ENCODE measurements at places on chromosomes 12 and 14.
A peak's percentile ranks its signal among the peaks of the same experiment; 100 is the strongest.

DNA sequence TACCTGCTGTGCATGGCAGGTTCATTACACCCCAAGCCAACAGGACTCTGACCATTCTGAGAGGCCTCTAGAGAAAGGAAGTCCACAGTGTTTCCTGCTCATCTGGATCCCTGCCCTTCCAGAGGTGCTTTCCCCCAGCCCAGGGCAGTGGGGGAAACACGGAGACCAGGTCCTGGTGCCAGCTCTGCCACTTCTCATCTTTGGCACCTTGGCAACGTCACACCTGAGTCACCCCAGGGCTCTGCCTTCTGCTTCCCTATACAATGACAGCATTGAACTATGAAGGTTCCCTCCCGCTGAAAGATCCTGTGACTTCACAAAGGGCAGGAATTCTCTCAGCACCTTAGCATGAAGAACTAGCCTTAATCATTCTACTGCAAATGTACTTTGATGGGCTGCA lies 74.9 kb downstream of the ANO2 start:
- no peak for DNase-seq

GRCh38 chr12:117523971-117524370 lies 162.5 kb upstream of the NOS1 start:
- no peak for DNase-seq

DNA sequence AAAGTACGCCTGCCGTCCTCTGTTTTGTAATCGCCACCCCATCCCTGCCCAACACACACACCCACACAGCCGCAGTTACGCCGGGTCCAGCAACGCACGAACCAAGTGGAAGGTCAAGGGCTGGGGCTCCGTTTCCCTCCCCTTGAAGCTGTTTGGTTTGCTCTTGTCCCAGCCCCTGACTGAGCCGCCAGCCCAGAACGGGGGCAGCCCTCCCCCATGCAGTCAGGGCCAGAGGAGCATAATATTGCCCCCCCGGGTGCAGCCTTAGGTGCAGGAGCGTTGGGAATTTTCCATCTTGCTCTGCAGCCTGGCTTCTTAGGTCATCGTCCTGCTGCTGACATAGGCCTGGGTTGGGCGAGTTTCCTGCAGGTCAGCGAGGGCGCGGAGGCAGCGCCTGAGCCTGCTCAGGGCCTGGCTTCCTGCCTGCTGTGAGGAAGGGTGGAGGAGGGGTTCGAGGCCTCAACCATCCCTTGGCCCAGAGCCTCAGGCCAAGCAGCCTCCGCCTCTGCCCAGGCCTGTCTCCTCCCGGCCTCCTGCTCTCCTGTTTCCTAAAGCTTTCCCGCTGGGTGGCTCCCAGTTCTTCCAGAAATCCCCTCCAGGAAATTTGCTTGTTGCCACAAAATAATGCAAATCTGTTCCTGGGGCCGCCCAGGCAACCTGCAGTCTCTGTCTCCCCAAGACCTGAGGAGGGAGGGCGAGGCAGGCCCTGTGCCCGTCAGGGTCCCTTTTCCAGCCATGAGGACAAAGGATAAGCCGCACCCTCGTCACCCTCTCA lies 44.5 kb downstream of the PSMA6 start:
- DNase-seq: no peak

GRCh38 chr14:92135269-92135668 lies 13.5 kb downstream of the CPSF2 start:
- no peak for DNase-seq

DNA sequence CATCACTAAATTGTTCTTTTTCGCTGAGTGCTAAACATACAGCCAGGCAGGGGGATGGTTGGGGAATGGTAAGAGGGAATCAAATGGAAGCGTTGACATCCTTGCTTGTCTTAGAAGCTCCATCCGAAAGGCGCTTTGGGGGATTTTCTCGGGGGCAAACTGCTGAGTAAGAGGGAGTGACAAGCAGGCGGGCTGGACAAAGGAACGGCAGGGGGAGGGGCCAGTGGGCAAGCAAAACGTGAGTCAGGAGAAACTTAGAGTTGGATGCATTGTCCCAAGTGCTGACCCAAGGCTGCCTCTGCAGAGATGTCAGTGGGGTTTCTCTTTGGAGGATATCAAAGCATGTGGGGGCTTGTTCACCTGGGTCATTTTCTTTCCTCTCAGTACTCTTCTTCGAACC lies 480.5 kb downstream of the VRK1 start:
- DNase-seq: no peak

DNA sequence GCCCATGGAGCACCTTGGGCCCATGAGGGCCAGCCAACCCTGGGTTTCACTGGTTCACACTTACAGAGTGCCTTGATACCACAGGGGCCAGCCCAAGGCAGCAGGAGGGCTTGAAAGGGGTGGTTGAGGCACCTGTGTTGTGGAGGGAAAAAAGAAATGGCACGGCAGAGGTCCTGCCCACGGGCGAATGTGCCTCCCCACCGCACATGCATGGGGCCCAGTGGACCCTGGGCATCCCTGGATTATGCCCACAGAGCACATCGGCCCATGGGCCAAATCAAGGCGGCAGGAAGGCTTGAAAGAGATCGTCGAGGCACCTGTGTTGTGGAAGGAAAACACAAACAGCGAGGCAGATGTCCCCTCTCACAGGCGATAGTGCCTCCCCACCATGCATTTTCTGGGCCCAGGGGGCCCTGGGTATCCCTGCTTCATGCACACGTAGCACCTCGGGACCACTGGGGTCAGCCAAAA lies 378.1 kb downstream of the ALG10 start:
- no peak for DNase-seq

GRCh38 chr12:52794479-52795331 lies 1.2 kb downstream of the KRT3 start:
- DNase-seq: no peak

DNA sequence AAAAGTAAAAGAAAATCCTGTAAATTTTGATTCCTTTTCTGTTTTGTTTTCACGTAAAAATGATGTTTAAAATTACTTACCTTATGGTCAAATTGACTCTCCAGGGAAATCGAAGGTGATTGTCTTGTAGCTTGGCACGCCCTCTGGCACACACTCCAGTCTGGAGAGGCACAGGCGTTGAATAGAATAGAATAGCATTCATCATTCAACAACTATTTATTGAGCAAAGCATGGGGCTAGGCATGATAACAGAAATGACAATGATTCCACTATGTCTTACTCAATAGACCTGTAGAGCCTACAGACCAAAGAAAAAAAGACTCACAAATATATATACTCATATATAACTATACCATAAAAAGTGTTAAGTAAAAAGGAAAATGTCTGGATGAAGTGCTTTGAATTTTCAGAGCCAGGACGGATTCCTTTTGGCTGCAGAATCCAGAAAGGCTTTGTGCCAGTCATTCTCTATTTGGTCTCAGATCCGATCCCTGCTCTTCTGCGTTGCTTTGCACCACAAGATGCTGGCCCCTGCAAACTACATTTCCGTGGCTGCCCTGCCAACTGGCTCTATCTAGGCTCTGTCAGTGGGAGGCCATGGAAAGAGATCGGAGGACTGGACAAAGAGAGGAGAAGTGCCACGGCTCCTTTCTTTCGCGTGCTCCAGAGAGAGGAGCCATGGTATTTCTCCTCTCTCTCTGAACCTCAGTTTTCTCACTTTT lies 231.8 kb downstream of the CRADD start:
- DNase-seq: no peak

DNA sequence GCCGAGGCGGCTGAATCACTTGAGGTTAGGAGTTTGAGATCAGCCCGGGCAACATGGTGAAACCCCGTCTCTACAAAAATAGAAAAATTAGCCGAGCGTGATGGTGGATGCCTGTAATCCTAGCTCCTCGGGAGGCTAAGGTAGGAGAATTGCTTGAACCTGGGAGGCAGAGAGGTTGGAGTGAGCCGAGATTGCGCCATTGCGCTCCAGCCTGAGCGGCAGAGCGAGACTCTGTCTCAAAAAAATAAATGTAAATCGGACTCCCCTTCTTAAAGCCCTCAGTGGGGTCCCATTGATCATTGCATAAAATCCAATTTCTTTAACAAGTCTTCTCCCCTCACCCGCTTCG lies 908 bp downstream of the TDP1 start:
- DNase-seq: no peak

DNA sequence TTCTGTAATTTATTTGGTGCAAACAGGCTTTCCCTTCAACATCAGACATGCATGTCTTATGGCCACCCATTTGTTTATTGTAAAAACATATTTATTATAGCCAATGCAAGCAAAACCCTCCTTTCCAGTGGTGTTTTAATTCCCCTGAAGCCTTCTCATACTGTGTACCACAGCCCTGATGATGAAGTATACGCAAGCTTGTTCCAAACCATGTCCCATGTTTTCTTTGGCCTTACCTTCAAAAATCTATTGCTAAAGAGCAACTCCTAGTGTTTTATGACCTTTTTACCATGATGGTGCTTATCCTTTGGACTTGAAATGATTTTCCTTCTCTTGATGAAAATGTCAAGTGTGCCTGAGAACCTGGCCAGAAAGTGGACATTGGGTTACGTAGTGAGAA lies 85.9 kb upstream of the CCDC91 start:
- no peak for DNase-seq

DNA sequence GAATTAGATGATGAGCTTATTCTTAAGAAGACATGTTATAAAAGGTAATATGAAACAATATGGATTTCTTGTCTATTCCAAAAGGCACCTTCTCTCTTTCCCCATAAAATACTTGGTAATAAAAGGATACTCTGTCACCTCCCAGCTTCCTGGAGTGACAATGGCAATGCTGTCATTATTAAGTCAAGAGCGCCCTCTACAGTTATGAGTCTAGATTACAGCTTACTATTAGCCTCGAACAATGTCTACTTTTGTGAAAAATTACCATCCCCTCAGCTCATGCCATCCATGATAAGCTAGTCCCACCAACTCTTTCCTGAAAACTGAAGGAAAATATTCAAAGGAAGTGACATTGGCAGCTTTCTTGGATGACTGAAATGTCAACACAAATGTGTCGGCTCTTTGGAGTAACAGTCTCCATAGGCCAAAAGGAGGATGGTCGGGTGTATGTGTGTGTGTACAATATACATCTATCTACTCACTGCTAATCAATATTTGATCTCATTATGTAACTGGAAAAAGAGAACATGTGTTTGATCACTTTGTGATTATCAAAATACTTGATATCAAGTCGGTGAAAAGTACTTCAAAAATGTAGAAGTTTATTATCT lies 48.7 kb upstream of the CDKN3 start:
- DNase-seq: no peak

- no peak for DNase-seq
These were observed 114.2 kb upstream of the MDM1 start for GRCh38 chr12:68446384-68446783.

- DNase-seq: no peak
These were observed 211.2 kb downstream of the NUAK1 start for GRCh38 chr12:105927564-105927963.

DNA sequence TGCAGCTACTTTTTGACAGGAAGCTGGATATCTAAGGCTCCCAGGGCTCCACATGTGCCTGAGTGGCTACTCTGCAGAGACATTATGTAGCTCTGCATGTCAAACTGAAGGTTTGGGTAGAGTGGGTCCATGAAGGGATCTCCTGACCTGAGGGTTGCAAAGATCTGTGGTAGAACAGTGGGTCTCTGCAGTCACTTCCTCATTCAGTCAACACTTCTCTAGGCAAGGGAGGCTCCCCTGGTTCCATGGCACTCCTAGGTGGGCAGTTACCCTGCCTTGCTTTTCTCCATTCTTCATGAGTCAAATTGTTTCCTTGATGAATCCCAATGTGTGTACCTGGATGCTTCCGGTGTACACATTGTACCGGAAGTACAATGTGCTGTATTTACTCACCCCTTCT lies 57.4 kb downstream of the CMAS start:
- DNase-seq: no peak

GRCh38 chr12:114275086-114275485 lies 130.9 kb downstream of the TBX5 start:
- DNase-seq: no peak

DNA sequence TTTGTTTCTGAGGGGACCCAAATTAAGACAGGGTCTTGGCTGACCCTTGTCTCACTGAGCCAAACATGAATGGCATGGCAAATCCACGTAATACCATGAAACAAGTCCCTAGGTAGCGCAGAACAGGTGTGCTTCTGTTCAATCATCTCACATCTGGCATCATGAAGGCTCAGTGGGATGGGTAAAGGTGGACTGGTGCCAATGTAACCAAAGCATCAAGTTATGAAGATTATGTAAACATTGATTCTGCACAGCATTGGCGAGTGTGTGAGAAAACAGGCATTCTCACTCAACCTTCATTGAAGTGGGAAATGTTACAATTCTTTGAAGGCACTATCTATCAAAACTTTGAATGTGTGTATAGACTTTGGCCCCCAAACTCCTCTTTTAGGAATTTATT lies 41.9 kb downstream of the PTGER2 start:
- DNase-seq: no peak

DNA sequence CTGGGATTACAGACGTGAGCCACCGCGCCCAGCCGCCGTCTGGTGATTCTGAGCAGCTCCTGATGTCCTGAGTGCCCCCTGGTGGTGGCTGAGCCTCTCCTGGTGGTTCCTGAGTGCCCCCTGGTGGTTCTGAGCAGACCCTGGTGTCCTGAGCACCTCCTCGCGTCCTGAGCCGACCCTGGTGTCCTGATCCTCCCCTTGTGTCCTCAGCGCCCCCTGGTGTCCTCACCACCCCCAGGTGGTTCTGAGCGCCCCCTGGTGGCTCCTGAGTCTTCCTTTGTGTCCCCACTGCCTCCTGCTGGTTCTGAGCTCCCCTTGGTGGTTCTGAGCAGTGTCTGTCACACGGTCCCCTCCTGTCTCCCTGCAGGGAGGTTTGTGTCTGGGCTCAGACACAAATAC lies 1304.9 kb downstream of the TMEM121 start:
- DNase-seq: peak; percentile 54

DNA sequence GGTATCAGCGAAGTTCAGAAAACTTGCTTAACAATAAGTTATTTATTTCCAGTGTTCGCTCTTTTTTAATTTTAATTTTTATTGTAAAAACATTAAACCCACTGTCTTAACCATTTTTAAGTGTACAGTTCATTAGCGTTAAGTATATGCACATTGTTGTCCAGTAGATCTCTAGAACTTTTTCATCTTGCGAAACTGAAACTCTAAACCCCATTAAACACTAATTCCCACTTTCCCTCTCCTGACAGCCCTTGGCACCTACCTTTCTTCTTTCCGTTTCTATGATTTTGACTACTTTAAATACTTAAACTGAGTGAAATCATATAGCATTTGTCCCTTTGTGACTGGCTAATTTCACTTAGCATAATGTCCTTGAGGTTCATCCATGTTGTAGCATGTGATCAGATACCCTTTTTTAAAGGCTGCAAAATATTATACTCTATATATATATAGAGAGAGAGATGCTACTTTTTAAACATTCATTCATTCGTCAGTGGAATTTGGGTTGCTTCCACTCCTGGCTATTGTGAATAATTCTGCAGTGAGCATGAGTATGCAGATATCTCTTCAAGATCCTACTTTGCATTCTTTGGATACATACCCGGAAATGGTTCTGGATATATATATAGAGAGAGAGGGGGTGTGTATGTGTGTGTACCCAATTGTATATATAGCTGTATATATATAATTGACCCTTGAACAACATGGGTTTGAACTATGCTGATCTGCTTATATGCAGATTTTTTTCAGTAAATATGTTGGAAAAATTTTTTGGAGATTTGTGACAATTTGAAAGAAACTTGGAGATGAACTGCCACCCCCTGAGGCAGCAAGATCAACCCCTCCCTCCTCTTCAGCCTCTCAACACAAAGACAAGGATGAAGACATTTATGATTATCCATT lies 74.7 kb upstream of the EVL start:
- no peak for DNase-seq

Measured in activated CD4-positive, alpha-beta T cell treated with anti-CD3 and anti-CD28 coated beads, Interleukin-2, amount 50 U/mL, for 1 hour (primary cell).